ENCODE measurements at places on chromosomes 2 and 18. TPM values are rescaled to one million over a fixed set of nuclear protein-coding genes. Genes with fewer than 3 reads are reported as not detected.

DNA sequence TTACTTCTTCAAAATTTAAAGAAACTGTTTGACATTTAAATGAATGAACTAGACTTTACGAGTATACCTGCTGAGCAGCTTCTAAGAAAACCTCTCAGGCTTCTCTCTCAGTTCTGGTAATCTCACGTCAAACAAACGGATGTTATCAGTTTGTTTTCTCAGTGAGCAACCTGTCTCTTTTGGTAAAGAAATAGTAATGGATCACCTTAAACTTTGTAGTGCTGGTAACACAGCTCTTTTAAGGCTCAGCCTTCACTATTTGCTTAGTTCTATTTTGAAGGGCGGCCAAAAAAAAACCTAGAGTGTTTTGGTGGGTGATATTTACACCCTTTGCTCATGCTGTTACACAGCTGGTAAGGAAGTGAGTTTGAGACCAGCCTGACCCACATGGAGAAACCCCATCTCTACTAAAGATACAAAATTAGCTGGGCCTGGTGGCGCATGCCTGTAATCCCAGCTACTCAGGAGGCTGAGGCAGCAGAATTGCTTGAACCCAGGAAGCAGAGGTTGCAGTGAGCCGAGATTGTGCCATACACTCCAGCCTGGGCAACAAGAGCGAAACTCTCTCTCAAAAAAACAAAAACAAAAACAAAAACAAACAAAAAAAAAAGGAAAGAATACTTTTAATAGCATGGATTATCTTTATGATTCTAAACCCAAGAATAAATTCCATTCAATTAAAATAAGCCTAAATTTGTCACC lies 15.9 kb downstream of the FN1 start:
- H3K27me3 ChIP-seq = peaks cover 1% of the 10 kb centered on the region
- H3K27ac ChIP-seq = no peak overlapping the region
- H3K4me1 ChIP-seq = no peaks in the 10 kb centered on the region

DNA sequence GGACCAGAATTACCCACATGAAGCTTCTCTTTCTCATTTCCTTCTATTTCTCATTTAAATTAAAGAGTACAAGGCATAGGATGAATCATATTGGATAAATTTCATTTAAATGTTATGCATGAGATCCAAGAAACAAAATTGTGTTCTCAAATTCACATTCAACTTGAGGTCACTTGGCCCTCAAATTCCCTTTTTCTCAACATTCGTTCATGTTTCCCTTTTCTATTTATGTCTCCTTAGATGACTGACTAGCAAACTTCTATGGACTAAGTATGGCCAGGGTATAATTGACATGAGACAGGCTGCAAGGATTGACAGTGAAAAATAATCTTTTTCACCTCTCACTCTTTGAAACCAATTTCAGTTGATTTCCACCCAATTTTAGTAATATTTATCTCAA lies 4.0 kb upstream of the LDLRAD4 start:
- H3K4me3 ChIP-seq = no peak overlapping the region
- peaks cover 4% of the 10 kb centered on the region for H3K36me3 ChIP-seq
- no peak for DNase-seq
- no peak overlapping the region for H3K27ac ChIP-seq
- H3K27me3 ChIP-seq = peaks cover 14% of the 10 kb centered on the region

GRCh38 chr2:225764346-225764745 lies 364.8 kb downstream of the NYAP2 start:
- H3K27me3 ChIP-seq = no peaks in the 10 kb centered on the region
- H3K4me3 ChIP-seq = no peak overlapping the region
- no peak for DNase-seq
- no peaks in the 10 kb centered on the region for H3K36me3 ChIP-seq

GRCh38 chr2:60106836-60107529 lies 446.5 kb downstream of the BCL11A start:
- H3K27me3 ChIP-seq = no peaks in the 10 kb centered on the region
- no peak overlapping the region for H3K27ac ChIP-seq
- no peak for DNase-seq
- H3K4me3 ChIP-seq = no peak overlapping the region
- H3K36me3 ChIP-seq = no peaks in the 10 kb centered on the region
- H3K4me1 ChIP-seq = no peaks in the 10 kb centered on the region

DNA sequence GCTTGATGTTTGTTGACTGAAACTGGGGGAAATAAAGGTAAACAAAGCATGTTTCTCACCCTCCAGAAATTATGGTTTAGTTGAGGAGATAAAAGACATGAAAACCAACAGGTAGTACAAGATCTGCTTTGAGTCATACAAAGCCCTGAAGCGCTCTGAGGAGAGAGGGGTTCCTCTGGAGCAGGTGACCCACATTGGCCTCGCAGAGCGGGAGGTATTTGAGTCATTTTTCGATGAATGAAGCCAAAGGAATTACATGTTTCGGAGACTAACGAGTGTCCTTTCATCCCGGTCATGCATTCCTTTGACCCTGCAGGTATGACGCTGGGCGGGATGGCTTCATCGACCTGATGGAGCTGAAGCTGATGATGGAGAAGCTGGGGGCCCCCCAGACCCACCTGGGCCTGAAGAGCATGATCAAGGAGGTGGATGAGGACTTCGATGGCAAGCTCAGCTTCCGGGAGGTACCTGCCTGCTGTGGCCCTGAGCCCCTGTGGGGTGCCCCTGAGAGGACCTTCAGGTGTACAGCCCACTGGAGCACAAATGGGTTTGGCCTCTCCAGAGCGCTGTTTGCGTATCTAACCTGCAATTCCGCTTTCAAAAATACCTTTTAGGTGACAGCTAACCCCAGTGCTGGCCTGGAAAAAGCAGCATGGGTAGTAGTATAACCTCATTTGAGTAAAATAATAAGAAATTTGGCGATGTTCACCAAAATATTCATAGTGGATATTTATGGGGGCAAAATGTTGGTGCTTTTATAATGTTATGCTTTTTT lies 29.3 kb downstream of the EFHD1 start:
- H3K27ac ChIP-seq = no peak overlapping the region
- no peak overlapping the region for H3K4me3 ChIP-seq
- H3K36me3 ChIP-seq = no peaks in the 10 kb centered on the region
- peaks cover 1% of the 10 kb centered on the region for H3K27me3 ChIP-seq

GRCh38 chr2:127783101-127783500 lies 27.9 kb downstream of the WDR33 start:
- DNase-seq = no peak
- no peak overlapping the region for H3K27ac ChIP-seq
- no peaks in the 10 kb centered on the region for H3K27me3 ChIP-seq
- no peaks in the 10 kb centered on the region for H3K36me3 ChIP-seq
- H3K4me1 ChIP-seq = no peaks in the 10 kb centered on the region

GRCh38 chr2:121521359-121521758 lies 9.3 kb upstream of the RNU4ATAC start:
- DNase-seq = no peak
- peaks cover 8% of the 10 kb centered on the region for H3K27me3 ChIP-seq
- H3K27ac ChIP-seq = peak overlapping the region; percentile 69
- peaks cover 4% of the 10 kb centered on the region for H3K36me3 ChIP-seq
- H3K4me3 ChIP-seq = no peak overlapping the region
- peaks cover 21% of the 10 kb centered on the region for H3K4me1 ChIP-seq

- no peak overlapping the region for H3K4me3 ChIP-seq
- H3K4me1 ChIP-seq = no peaks in the 10 kb centered on the region
- no peak for DNase-seq
- H3K27me3 ChIP-seq = no peaks in the 10 kb centered on the region
- H3K27ac ChIP-seq = no peak overlapping the region
Measured at GRCh38 chr18:40120796-40121391, 1834.1 kb upstream of the PIK3C3 start.

Gene SLC38A11
- not detected for total RNA-seq

Gene C2orf66
- total RNA-seq = 0.34 TPM

Gene OSBPL6
- total RNA-seq = 14.4 TPM

Gene UGT1A7
- not detected for total RNA-seq

Gene LINC00305
- total RNA-seq = not detected

Gene RGPD4
- 0.12 TPM for total RNA-seq

Gene PARD6G
- 25.2 TPM for total RNA-seq

Gene CSRNP3
- total RNA-seq = 23.0 TPM

All from glutamatergic neuron (in vitro differentiated cells).